ENCODE measurements at places on chromosomes 6 and 20. TPM values are rescaled to one million over a fixed set of nuclear protein-coding genes. Genes with fewer than 3 reads are reported as not detected.

MYCT1 gene
- 20.1 TPM for total RNA-seq

SNX3 gene
- 120 TPM for total RNA-seq

TREML2 gene
- not detected for total RNA-seq

LST1 gene
- 2.5 TPM for total RNA-seq

HLA-DQB2 gene
- total RNA-seq, result not detected

THBS2 gene
- 12.0 TPM for total RNA-seq

Data from thyroid gland (tissue), 4 donors.